Uterus (tissue), 4 donors: ENCODE measurements at places on chromosomes 13 and 19. TPM values are rescaled to one million over a fixed set of nuclear protein-coding genes. Genes with fewer than 3 reads are reported as not detected.

Gene BEST2
- total RNA-seq: 0.14 TPM

Gene WASF3
- 5.9 TPM for total RNA-seq

- H3K4me1 ChIP-seq: no peaks in the 10 kb centered on the region
- peak overlapping the region; percentile 98 for H3K27ac ChIP-seq
- H3K27me3 ChIP-seq: no peaks in the 10 kb centered on the region
- peak overlapping the region; percentile 92 for H3K4me3 ChIP-seq
These were observed 158.4 kb downstream of the RNF17 start for GRCh38 chr13:24922387-24922744.

GRCh38 chr19:47377208-47377701, 28.1 kb downstream of the DHX34 start:
- no peak for DNase-seq
- H3K27me3 ChIP-seq: no peaks in the 10 kb centered on the region
- no peak overlapping the region for H3K4me3 ChIP-seq
- no peak overlapping the region for H3K27ac ChIP-seq

- H3K27me3 ChIP-seq: no peaks in the 10 kb centered on the region
- peaks cover 15% of the 10 kb centered on the region for H3K4me1 ChIP-seq
- H3K4me3 ChIP-seq: no peak overlapping the region
- H3K27ac ChIP-seq: peak overlapping the region; percentile 82
- no peaks in the 10 kb centered on the region for H3K36me3 ChIP-seq
These were observed 55.7 kb downstream of the COL4A1 start for GRCh38 chr13:110251193-110251819.

DNA sequence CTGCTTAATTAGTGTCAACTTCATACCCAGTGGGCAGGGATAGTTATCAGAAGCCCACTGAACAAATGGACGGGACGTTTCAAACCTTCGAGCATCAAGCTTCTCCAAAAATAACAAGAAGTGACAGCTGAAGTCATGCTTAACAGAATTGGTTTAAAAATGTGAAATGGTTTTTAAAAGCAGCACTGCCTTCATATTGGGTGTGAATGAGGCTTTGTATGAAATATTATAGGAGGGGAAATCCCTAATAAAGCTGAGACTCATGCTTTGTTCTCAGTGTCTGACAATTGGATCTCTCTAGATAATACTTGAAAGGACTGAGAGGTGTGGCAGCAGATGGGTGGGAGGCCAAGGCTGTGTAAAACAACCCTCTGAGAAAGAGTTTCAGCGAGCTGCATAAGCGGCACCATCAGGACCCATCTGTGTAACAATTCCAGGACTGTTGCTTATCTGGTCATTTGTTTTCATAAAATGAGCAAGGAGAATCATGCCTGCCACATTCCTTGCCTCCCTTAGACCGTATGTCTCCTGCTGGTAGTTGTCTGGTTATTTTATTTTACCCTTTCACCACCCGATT, 667.7 kb downstream of the DIAPH3 start:
- no peaks in the 10 kb centered on the region for H3K27me3 ChIP-seq
- no peaks in the 10 kb centered on the region for H3K36me3 ChIP-seq
- H3K4me3 ChIP-seq: no peak overlapping the region
- no peak for DNase-seq

- no peak for DNase-seq
- H3K4me3 ChIP-seq: no peak overlapping the region
- H3K4me1 ChIP-seq: no peaks in the 10 kb centered on the region
- no peaks in the 10 kb centered on the region for H3K36me3 ChIP-seq
- H3K27ac ChIP-seq: no peak overlapping the region
- no peaks in the 10 kb centered on the region for H3K27me3 ChIP-seq
These were observed 3.0 kb upstream of the CEACAM1 start for GRCh38 chr19:42531313-42531712.

GRCh38 chr13:42795666-42796065, 14.3 kb downstream of the FAM216B start:
- H3K27me3 ChIP-seq: no peaks in the 10 kb centered on the region
- DNase-seq: no peak
- no peaks in the 10 kb centered on the region for H3K36me3 ChIP-seq
- H3K4me1 ChIP-seq: no peaks in the 10 kb centered on the region
- no peak overlapping the region for H3K27ac ChIP-seq

DNA sequence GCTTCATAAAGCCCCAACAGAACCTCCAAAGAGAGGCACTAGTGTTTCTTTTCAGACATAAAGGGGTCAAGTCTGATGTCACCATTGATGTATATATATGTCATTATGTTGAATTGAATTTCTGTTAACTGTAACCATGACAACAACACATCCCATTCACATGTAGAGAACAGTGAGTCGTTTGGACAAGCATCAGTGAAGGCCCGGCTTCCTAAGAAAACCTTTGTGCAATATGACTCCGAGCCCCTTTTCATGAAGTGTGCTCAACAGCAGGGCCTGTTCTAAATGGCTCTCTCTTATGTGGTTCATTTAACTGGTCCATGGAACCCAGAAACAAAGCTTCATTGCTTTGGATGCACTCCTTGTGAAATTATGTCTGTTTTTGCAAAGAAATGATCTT, 67.2 kb upstream of the UBL3 start:
- H3K4me3 ChIP-seq: no peak overlapping the region
- H3K27ac ChIP-seq: no peak overlapping the region
- no peaks in the 10 kb centered on the region for H3K36me3 ChIP-seq
- no peaks in the 10 kb centered on the region for H3K27me3 ChIP-seq
- H3K4me1 ChIP-seq: no peaks in the 10 kb centered on the region

DNA sequence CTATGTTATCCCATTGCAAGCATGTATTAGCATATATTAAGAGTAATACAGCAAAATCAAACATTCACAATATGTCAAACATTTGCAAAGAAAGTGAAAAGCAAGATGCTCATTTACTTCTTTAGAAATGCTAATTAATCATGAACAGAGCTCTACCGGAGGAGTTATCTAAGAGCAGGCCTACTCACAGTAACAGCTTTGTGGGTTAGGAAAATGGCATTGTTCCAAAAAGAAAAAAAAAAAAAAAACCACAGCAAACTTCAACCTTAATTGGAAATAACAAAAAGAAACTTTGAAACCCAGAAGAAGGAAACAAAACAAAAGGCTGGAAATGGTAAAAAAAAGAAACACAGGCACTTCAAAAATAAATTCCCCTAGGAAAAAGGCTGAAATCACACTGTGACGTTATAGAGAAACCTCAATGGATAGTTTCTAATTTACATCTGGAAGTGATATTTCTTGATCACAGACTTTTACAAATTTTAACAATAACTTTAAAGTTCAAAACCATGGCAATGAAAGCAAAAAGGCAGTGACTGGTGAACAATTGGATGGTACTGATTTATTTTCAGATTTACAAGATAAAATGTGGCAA, 1236.8 kb upstream of the SPRY2 start:
- no peak for DNase-seq
- H3K36me3 ChIP-seq: no peaks in the 10 kb centered on the region
- H3K4me1 ChIP-seq: no peaks in the 10 kb centered on the region
- H3K27me3 ChIP-seq: no peaks in the 10 kb centered on the region
- no peak overlapping the region for H3K4me3 ChIP-seq

DNA sequence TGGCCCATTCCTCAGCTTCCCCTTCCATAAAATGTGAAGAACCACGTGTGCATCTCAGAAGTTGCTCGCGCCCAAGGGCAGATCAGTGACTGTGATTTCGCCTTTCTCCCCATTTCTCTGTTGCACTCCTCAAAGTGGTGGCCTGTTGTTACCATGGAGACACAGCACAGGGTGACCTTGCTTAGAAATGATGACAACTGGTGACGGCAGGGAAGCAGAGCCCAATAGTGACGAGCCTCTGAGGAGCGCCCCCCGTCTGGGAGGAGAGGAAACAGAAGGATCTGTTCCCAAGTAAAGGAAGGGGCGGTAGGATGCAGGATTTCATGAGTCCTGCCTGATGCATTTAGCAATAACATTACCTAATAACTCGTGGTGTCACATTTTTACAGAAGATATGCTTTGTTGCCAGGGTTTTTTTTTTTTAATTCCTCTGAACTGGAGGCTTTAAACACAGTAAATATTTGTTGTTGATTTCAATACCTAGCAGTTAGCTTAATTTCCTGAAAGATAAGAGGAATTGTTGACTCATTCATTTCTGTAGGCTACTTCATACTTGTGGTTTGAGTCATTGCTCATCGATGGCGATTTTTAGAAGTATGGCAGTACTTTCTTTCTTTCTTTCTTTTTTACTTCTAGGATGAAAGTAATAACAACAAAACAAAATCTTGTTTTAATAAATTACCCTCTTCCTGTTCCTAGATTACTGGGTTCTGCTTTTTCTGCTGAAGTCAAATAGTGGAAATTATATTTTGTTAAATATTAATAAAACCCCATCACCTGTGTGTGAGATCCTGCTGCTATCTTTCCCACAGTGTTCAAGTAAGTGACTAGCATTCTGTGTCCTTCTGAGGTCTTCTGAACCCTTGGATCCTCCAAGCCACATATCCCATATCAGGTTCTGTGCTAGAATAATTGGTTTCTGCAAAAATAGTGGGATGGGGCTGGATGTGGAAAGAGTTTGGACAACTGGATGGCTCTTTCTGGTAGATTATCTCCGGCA, 36.0 kb downstream of the MBNL2 start:
- peak overlapping the region; percentile 71 for H3K27ac ChIP-seq
- no peaks in the 10 kb centered on the region for H3K27me3 ChIP-seq
- no peak overlapping the region for H3K4me3 ChIP-seq
- DNase-seq: peak; percentile 77
- H3K4me1 ChIP-seq: peaks cover 20% of the 10 kb centered on the region

DNA sequence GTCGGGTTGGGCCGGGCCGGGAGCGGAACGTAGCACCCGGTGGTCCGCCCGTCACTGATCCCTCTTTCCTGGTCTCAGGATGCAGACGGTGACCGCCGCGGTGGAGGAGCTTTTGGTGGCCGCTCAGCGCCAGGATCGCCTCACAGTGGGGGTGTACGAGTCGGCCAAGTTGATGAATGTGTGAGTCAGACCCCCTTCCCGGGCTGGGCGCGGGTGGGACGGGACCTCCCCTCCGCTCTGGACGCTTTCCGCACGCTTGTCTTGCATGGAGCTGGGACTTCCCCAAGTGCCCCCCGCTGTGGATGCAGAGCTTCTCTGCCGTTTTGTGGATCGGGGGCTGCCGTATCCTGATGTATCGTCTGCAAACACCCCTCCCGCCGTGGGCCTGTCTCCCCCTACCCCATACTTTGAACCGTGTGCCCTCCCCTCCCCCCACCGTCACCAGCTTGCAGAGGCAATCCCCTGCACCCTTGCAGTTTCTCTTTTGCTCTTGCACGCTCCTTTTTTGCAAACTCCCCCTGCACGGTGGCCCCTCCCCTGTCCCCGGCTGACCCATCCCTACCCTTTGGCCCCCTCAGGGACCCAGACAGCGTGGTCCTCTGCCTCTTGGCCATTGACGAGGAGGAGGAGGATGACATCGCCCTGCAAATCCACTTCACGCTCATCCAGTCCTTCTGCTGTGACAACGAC, 669 bp downstream of the GADD45B start:
- peak; percentile 55 for DNase-seq
- no peaks in the 10 kb centered on the region for H3K4me1 ChIP-seq

GRCh38 chr19:52444506-52444905, 8.8 kb upstream of the ZNF578 start:
- no peak for DNase-seq
- no peak overlapping the region for H3K4me3 ChIP-seq
- no peaks in the 10 kb centered on the region for H3K4me1 ChIP-seq
- H3K27ac ChIP-seq: no peak overlapping the region
- H3K36me3 ChIP-seq: no peaks in the 10 kb centered on the region

DNA sequence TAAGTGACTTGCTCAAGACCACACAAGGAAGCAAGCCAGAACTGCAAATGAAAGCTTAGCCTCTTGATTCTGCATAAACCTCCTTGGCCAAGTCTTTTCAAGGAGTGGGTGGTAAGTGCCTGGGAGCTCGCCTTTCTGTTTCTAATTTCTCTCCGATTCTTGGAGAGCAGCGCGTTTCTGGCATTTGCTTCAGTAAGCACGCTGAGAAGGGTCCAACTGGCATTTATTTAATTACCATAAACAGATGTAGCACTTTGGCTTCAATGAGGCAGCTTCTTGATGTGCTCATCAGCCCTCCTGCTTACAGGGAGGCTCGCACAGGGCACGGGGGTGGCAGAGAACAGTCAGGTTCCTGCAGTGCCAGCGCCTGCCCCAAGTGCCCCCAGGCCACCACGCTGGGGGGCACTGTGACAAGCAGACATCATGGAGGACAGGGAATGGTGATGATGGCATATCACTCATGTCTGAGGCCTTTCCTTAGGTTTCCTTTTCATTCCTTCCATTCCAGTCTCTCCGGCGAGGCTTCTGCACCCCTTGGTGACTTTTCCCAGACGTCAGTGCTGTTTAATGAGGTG, 13.3 kb downstream of the SIAH3 start:
- H3K27me3 ChIP-seq: no peaks in the 10 kb centered on the region
- no peaks in the 10 kb centered on the region for H3K4me1 ChIP-seq
- no peak for DNase-seq
- H3K4me3 ChIP-seq: no peak overlapping the region
- H3K36me3 ChIP-seq: no peaks in the 10 kb centered on the region

DNA sequence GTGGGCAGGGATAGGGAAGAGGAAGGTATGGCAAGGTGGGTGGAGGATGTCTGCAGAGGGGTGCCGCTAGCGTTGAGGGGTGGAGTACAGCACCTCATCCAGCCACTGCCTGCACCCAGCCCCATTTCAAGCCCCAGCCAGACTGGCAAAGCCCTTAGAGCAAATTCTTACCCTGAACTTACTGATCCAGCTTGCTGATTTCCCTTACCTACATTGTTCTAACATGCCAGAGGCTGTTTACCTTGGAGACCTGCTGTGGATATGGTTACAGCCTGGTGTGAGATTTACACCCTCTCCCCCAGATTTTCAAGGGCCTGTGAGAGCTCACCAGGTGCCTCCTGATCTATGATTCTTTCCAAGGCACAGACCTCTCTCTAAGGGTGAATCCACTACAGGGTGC, 86.0 kb downstream of the ZNF726 start:
- no peaks in the 10 kb centered on the region for H3K36me3 ChIP-seq
- H3K4me1 ChIP-seq: no peaks in the 10 kb centered on the region
- no peaks in the 10 kb centered on the region for H3K27me3 ChIP-seq
- no peak overlapping the region for H3K4me3 ChIP-seq
- no peak for DNase-seq
- H3K27ac ChIP-seq: no peak overlapping the region

DNA sequence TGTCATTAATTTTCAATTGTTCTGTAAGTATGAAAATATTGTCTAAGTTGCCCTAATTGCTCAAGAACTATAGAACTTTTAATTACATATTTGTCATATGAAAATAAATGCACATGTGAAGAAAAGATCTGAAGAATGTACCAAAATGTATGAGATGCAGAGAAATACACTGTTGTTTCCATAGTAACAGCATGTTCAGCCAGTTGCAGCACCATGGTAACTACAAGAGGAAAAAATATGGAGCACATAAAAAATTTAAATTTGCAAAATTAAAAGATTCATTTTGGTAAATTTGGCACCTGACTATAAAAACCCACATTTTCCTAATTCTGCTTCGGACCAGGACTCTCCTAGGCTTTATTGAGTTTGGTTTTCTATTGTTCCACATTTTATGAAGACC, 1170.0 kb upstream of the MIR17HG start:
- H3K4me1 ChIP-seq: no peaks in the 10 kb centered on the region
- H3K27me3 ChIP-seq: no peaks in the 10 kb centered on the region
- no peak overlapping the region for H3K4me3 ChIP-seq
- H3K27ac ChIP-seq: no peak overlapping the region

GRCh38 chr19:42370068-42370520, 20.0 kb downstream of the CNFN start:
- H3K4me1 ChIP-seq: no peaks in the 10 kb centered on the region
- no peaks in the 10 kb centered on the region for H3K27me3 ChIP-seq
- H3K4me3 ChIP-seq: no peak overlapping the region
- H3K27ac ChIP-seq: no peak overlapping the region
- no peak for DNase-seq
